ENCODE measurements at places on chromosomes 3 and 15.

- no peak for DNase-seq
These were observed 326.6 kb upstream of the PROK2 start for GRCh38 chr3:72111265-72112205.

DNA sequence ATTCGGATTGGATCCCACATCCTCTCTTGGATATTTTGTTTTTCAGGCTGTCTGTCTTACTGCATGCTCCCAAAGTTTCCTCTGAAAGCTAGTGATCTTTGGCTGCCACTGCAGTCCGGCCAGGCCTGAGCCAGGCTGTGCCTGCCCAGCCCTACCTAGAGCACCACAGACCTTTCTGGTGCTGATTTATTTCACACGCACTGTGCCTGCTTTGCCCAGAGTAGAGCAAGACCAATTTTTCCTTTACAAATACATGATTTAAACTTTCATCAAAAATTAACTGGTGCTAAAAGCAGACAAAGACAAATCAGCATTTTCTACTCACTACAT, 28.0 kb upstream of the NDUFB4 start:
- DNase-seq: no peak

DNA sequence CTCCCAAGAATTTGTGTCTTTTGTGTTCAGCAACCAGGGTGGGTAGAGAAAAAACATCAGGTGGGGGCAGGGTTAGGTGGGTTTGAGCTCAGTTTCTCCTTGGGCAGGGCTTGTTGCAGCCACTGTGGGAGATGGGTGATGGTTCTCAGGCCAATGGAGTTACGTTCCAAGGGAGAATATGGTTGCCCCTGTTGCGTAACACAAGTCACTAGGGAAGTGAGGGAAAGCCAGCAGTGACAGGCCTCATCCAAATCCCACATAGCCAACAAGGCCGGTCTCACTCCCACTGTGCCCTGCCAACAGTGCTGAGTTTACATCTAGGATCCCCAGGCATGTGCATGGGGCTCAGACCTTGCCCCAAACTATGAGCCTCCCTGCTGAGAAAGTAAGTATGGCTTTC, 7.9 kb upstream of the FBXL2 start:
- no peak for DNase-seq

- DNase-seq: no peak
These were observed 166.2 kb upstream of the SEMA6D start for GRCh38 chr15:47551079-47551478.

- no peak for DNase-seq
These were observed 180.3 kb downstream of the SYNPR start for GRCh38 chr3:63458405-63458804.

DNA sequence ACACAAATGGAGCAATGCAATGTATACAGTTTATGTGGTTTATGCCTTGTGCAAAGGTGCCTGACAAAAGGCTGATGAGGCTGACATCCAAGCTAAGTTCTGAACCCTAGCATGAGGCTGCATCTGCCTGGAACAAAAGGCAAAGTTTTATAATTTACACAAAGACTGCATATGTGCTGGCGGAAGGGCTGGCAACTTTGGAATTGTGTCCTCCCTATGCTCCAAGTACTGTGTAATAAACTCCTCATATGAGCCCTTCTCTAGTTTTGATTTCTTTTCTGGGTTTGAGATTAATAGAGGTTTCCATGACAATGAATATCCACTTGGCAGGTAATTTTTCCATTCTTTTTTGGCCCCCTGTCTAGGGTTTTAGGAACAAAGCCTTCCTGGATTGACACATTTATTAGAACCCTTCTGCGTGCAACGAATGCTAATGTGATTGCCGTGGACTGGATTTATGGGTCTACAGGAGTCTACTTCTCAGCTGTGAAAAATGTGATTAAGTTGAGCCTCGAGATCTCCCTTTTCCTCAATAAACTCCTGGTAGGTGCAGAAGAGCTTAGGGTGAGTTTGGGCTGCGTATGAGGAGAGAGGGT, 10.8 kb downstream of the PLA1A start:
- no peak for DNase-seq

DNA sequence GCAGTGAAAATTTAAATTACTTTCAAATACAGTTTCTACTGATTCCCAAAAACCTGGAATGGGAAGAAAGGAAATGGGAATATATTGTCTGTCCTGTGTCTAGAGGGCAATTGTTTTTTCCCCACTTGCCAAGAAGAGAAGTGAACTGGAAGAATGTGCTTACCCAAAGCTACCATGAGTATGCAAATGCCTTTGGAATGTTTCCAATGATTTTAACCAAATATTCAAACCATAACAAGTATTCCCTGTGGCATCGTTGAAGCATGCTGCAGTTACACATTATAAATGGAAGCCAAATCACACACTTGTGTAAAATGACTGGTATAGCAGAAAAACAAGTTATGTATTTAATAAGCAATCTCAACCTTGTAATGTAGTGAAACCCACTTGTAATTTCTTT, 368.2 kb downstream of the GBE1 start:
- DNase-seq: no peak

Measured in NCI-H1417 (cell line).